ENCODE measurements at places on chromosomes 12 and 14.

DNA sequence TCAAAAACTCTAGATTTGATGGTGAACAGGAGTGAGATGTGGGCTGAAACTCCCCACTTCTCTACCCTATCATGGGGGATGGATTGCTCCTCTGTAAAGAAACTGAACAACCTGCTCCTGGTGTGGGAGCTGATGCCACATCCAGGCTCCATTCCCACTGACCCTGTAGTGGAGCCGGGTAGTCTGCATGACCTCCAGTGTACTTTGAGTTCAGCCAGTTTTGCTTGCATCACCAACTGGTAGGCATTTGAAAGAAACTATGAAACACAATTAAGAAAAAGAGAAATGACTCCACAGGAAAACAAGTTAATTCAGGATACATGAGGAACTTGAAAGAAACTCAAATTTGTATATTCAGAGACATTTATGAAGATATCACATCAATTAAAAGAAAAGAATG lies 27.3 kb upstream of the EMP1 start:
- DNase-seq: no peak

DNA sequence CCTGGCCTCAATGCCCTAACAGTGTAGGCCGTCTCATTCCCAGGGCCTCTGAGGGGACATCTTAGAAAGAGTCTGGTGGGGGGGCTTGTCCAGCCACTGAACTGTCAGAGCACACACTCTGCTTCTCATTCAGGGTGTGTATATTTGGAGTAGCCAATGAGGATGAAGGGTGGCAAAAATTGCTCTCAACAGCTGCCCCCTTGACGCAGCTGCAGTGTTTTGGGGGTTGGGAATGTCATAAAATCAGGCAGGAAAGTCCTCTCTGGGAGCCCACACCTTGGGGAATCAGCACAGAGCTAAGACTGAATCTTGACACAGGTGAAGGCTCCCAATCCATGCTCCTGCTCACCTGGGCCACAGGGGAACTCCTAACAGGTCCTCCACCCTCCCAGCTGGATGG lies 1.5 kb downstream of the RASAL1 start:
- no peak for DNase-seq

- no peak for DNase-seq
Measured at GRCh38 chr14:51293912-51294389, 53.9 kb downstream of the TMX1 start.

DNA sequence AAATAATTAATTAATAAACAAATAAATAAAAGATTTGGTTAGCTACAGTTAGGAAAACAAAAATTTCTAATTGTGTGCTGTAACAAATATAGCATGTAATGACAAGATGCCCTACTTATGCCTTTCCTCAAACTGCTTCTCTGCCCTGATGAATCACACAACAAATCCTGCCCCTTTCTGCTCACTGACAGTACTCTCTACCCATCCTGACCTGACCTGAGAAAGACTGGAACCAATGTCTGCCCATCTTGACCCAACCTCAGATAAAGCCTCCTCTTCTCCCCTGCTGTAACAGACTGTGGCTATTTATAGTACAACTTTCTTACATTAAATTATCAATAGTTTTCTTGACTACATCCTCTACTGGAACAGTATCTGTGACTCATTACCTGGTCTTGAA lies 43.7 kb downstream of the PPP1R13B start:
- no peak for DNase-seq

GRCh38 chr12:108432423-108433121 lies 82.5 kb upstream of the FICD start:
- no peak for DNase-seq

DNA sequence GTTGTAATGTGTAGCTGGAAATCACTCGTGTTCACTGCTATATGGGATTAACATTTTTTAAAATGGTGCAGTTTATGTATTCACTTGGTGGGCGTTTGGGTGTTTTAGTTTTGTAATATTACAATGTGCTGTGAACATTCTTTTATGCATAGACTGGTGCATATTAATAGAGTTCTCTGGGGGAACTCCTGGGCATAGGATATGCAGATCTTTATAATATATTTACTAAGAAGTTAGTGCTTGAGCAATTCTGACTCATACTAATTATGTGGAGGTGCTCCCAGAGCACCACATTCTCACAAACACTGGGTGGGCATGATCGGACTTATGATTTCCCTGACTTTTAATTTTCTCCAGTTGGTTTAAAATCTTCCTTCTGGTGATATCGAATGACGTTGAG lies 342.3 kb downstream of the PDZRN4 start:
- no peak for DNase-seq

DNA sequence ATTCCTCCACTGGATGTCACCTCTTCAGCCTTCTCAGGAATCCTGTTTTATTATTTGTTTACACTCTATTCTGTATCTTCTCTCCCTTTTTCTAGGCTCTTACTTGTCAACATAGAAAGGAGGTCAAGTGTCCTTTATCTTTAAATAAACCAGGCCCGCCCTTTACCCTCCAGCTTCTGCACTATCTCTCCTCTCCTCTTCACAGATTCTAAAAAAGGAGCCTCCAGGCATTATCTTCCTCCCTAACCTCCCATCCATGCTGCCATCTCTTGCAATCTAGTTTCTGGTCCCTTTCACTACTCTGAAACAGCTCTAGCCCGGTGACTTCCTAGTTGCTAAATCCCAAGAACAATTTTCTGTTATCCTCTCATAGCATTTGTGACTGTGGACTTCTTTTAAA lies 24.1 kb upstream of the ARID2 start:
- no peak for DNase-seq

DNA sequence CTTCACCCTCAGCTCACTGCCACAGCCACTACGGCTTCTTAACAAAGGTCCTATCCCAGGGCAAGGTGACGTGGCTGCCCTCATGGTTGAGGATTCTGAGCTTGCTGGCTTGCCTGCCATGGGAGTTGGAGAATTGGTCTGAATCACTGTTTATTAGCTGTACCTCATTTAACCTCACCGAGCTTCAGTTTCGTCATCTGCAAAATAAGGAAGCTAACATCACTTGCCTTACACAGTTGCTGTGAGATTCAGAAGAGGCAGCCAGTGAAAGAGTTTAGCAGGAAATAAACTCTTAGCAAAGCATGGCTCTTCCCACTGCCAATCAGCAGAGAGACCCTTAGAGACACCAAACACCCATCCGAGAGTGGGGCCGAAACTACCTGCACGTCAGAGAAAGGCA lies 90.1 kb upstream of the KCNA1 start:
- no peak for DNase-seq

DNA sequence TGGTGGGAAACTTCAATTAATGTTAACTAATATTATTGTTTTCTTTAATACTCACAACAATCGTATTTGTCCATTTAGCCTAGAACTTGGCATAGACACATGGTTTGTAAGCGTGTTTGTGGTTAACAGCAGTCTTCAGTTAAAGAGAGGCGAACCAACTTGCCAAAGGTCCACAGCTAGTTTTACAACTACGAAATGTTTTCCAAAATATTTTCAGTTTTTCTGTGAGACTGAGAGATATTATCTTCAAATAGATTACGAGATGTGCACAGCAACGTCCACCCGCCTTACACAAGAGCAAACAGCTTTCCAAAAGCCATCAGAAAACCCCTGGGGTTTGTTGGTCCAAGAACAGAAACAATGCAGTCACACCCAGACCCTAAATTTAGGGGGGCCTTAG lies 58.6 kb upstream of the RASSF3 start:
- DNase-seq: no peak

DNA sequence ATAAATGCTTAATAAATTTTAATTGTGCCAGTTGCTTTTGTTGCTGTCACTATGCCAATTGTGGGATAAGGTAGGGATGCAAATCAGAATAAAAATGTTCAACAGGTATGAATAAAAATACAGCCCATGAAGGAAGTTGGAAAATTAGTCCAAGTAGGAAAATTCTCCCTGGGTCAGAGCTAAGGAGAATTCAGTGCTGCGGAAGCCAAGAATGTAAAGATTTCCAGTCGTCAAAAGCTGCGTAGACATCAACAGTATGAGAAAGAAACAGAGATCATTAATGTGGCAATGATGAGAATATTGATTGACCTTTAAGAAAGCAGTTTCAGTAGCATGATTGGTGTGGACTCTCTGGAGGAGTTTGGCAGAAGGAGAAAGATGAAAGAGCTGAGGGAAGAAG lies 87.9 kb downstream of the PLEKHA5 start:
- no peak for DNase-seq

DNA sequence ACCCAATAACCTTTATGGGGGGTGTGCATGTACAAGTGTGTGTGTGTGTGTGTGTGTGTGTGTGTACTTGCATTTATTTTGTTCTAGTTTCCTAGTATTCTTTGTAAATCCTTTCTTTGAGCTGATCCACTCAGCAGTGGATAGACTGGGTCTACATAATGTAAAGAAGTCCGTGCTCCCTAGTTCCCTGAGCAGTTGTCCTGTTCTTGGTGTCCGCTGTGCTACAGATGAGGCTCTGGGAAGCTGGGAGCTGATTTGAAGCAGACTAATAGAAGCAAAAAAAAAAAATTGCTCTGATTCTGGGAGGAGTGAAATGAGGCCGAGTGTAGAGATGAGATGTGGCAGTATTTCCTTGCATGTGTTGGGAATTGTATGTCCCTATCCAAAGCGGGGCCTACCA lies 150.4 kb upstream of the WSCD2 start:
- no peak for DNase-seq

DNA sequence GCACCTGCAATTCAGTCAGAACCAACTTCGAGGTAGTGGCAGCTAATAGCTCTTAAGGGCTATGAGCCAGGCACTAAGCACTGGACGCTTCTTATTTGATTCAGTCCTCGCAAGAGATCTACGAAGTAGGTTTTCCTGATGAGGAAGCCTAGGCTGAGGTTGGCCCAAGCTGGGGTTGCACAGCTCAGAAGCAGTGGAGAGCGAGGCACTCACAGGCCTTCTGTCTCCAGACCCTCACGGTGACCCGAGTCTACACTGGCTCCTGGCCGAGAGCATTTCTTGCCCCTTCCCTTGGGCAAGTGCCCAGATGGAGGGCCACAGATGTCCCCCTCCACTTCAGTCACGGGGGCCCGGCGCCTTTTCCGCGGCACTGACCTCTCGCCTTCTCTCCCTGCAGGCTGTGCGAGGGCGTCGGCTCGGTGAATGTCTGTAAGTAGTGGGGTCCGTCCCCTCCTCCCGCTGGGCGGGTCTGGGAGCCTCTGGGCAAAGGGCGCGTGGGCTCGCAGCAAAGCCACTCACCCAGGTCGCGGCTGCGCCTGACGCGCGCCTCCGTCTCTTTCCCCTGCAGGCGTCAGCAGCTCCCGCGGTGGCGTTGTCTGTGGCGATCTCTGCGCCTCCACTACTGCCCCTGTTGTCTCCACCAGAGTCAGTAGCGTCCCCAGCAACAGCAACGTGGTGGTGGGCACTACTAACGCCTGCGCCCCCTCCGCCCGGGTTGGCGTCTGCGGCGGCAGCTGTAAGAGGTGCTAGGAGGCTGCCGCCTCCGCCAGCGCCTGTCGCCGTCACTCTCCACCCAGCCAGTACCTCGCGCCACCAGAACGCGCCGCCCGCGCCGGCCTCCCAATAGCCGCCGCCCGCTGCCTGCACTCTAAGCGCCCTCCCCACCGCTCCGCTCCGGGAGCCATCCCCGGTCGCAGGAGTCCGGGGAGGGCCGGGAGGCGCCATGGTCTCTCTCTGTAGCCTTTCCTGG lies 13.1 kb downstream of the KRT83 start:
- peak; percentile 75 for DNase-seq

- DNase-seq: no peak
Measured at GRCh38 chr14:73237786-73238423, 599 bp downstream of the PAPLN start.

DNA sequence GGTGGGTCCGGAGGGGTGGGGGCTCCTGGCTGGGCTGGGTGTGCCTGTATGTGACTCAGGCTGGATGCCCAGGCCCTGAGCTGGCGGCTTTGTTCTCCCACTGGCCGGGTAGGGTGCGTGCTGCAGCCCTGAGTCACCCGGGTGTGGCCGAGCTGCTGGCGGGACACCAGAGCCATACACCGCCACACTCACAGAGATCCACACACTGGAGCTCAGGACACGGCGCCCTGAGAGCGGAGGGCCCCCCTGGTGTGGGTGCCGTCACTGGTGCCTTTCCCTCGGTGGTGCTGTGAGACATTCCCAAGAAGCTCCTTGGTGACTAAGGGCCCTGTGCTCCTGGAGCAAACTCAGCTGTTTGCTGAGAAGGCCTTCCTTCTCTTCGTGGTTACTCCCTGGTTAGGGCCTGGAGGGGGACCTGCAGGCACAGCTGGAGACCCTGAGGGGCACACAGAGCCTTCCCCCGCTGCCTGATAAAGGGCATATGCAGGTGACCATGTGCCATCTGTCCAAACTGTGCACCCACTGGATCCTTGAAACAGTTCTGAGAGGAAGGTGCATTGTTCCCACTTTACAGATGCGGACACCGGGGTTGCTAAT lies 44.3 kb downstream of the KRT80 start:
- DNase-seq: peak; percentile 88

Data from left hindlimb (tissue), 1 donor.